ENCODE measurements at places on chromosomes 5 and 9. TPM values are rescaled to one million over a fixed set of nuclear protein-coding genes. Genes with fewer than 3 reads are reported as not detected.
A peak's percentile ranks its signal among the peaks of the same experiment; 100 is the strongest.

- H3K4me1 ChIP-seq, result peaks cover 17% of the 10 kb centered on the region
- no peaks in the 10 kb centered on the region for H3K27me3 ChIP-seq
- no peak overlapping the region for H3K27ac ChIP-seq
- DNase-seq, result no peak
- peaks cover 23% of the 10 kb centered on the region for H3K36me3 ChIP-seq
- H3K4me3 ChIP-seq, result peak overlapping the region; percentile 59
These were observed 667 bp downstream of the FBXO10 start for GRCh38 chr9:37575511-37575914.

DNA sequence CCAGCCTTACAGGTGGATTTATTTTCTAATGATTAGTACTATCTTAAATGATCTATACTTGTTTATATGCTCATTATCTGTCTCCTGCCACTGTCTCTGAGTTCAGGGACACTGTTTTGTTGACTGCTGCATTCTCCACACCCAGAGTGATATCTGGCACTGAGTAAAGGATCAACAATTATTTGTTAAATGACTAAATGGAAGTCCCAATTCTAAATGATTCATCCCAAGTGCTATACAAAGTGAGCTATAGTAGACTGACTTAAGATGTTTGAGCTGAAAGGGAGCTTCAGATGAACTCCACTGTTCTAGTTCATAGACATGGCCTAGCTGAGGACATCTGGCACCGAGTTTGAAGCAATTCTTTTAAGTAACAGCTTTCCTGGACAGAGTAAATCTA, 40.5 kb downstream of the ITGA2 start:
- H3K27ac ChIP-seq, result peak overlapping the region; percentile 2
- no peak for DNase-seq
- H3K4me3 ChIP-seq, result no peak overlapping the region
- H3K36me3 ChIP-seq, result no peaks in the 10 kb centered on the region
- H3K27me3 ChIP-seq, result peaks cover 2% of the 10 kb centered on the region

GRCh38 chr5:351921-352245, 30.4 kb downstream of the AHRR start:
- H3K27ac ChIP-seq, result no peak overlapping the region
- H3K27me3 ChIP-seq, result peaks cover 13% of the 10 kb centered on the region
- peaks cover 20% of the 10 kb centered on the region for H3K36me3 ChIP-seq
- DNase-seq, result no peak
- peaks cover 11% of the 10 kb centered on the region for H3K4me1 ChIP-seq

GRCh38 chr5:34009610-34010009, 1.8 kb upstream of the AMACR start:
- H3K36me3 ChIP-seq, result peaks cover 2% of the 10 kb centered on the region
- DNase-seq, result no peak
- no peaks in the 10 kb centered on the region for H3K27me3 ChIP-seq
- peaks cover 32% of the 10 kb centered on the region for H3K4me1 ChIP-seq

GRCh38 chr5:2207416-2208238, 324.9 kb upstream of the IRX4 start:
- H3K27ac ChIP-seq, result no peak overlapping the region
- no peaks in the 10 kb centered on the region for H3K4me1 ChIP-seq
- no peak overlapping the region for H3K4me3 ChIP-seq
- peak; percentile 14 for DNase-seq
- peaks cover 8% of the 10 kb centered on the region for H3K27me3 ChIP-seq

DNA sequence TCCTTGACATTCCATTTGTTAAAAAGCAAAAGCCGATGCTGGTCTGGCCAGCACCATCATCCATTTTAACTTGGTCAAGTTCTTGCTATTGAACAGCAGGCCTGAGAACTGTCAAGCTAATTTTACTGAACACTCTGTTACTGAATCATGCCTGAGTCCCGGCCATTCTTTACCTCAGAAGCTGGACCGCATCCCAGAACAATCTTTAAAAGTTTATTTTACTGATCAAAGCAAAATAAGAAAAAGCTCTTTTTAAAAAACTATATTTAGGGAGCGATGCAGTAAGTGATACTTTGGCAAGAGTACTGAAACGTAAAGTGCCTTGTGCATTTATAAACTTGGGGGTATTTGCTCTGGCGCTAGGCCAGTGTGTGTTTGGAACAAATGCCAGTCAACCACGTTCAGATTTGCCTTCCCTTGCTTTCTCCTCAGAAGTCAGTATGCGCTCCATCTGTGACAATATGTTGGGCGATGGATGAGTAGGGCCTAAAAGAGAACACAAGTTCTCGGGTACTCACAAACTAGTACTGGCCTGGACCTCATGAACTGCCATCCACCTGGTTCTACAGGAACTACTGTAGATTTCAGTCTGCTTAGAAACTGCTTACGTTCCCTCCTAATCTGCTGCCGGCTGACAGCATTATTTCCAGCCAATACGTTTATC, 161.9 kb downstream of the MAPKAP1 start:
- peaks cover 16% of the 10 kb centered on the region for H3K36me3 ChIP-seq
- DNase-seq, result no peak
- H3K4me3 ChIP-seq, result no peak overlapping the region
- H3K27ac ChIP-seq, result no peak overlapping the region

- H3K27ac ChIP-seq, result no peak overlapping the region
- no peak for DNase-seq
- H3K4me3 ChIP-seq, result no peak overlapping the region
- peaks cover 7% of the 10 kb centered on the region for H3K27me3 ChIP-seq
- peaks cover 7% of the 10 kb centered on the region for H3K4me1 ChIP-seq
These were observed 158.5 kb upstream of the ELL2 start for GRCh38 chr5:96120120-96120519.

- H3K36me3 ChIP-seq, result no peaks in the 10 kb centered on the region
- H3K27ac ChIP-seq, result no peak overlapping the region
- no peak overlapping the region for H3K4me3 ChIP-seq
- no peak for DNase-seq
- peaks cover 2% of the 10 kb centered on the region for H3K27me3 ChIP-seq
- peaks cover 15% of the 10 kb centered on the region for H3K4me1 ChIP-seq
These were observed 14.6 kb downstream of the ZNF618 start for GRCh38 chr9:113890704-113891103.

DNA sequence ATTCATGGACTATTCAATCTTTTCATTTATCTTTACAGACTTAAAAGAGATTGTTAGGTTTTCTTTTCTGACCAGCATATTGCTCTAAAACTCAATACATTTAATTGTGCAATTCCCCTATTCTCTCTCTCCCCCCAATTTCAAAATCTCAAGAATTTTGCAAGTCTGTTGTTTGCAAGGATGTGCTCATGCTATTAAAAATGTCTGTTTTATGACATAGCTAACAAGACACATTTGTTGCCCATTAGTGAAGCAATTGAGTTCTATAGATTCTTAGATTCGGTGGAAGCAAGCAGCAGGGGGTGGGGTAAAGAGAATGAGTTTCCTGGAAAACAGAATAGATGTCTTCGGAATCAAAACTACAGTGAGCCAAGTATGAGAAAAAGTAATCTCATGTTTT, 8.5 kb upstream of the CSNK1A1 start:
- H3K4me1 ChIP-seq, result peaks cover 30% of the 10 kb centered on the region
- H3K4me3 ChIP-seq, result no peak overlapping the region
- DNase-seq, result no peak
- no peak overlapping the region for H3K27ac ChIP-seq
- H3K27me3 ChIP-seq, result no peaks in the 10 kb centered on the region

DNA sequence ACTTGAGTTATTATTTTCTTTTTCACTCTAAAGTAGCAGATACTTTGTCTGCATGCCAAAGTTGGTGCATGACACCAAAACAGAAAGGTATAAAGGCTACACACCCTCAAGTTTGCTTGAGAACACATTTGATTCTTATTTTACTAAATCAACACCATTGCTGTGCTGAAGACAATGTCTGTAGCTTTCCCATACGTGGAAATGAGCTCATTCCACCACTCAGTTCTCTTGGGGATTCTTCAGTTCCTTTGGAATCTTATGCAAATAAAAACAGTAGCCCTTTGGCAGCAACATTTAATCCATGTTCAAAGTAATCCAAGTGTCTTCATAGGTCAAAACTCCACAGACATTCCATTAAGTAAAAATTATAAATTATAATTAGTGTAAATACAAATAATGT, 264.9 kb downstream of the TLE1 start:
- no peaks in the 10 kb centered on the region for H3K4me1 ChIP-seq
- no peak overlapping the region for H3K27ac ChIP-seq
- H3K36me3 ChIP-seq, result no peaks in the 10 kb centered on the region
- no peak overlapping the region for H3K4me3 ChIP-seq
- no peaks in the 10 kb centered on the region for H3K27me3 ChIP-seq
- DNase-seq, result no peak

DNA sequence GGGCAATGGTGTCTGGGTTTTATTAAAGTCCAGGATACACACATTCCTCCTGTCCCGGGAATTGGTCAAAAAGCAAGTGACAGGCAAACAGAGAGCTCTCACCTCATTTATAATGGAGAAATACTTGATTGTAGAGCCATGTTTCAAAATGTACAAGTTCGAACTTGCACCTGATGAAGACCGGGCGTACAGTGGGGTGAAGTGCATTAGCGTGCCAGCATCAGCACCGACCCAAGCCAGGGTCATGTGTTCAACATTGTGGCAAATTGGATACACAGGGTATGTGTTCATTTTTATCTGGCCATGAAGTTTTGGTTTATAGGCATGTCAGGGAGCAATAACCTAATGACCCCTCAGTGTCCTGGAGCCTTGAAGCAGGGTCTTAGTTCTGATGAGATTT, 472.5 kb downstream of the IRX1 start:
- no peaks in the 10 kb centered on the region for H3K4me1 ChIP-seq
- H3K27me3 ChIP-seq, result no peaks in the 10 kb centered on the region
- no peak overlapping the region for H3K27ac ChIP-seq
- no peak overlapping the region for H3K4me3 ChIP-seq

DNA sequence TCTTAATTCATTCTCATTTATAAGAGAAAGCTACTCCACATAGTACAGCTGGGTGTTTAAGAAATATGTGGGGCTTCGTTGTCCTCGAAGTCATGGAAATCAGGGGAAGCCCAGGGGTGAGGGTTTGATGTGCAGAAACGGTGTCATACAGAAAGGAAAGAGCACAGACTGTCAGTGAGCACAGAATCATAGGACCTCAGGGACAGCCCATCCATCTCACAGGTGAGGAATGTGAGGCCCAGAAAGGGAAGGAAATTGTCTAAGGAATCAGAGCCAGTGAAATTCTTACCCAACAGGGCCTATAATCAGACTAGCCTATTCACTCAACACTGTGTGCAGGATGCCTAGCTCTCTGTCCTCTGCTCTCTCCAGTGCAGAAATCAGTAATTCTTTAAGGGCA, 535.6 kb downstream of the SPOCK1 start:
- H3K36me3 ChIP-seq, result no peaks in the 10 kb centered on the region
- no peaks in the 10 kb centered on the region for H3K4me1 ChIP-seq
- H3K27ac ChIP-seq, result no peak overlapping the region
- DNase-seq, result no peak

GRCh38 chr9:91500509-91501014, 76.9 kb upstream of the NFIL3 start:
- no peak overlapping the region for H3K4me3 ChIP-seq
- H3K36me3 ChIP-seq, result no peaks in the 10 kb centered on the region
- H3K27ac ChIP-seq, result no peak overlapping the region
- peaks cover 3% of the 10 kb centered on the region for H3K4me1 ChIP-seq
- peak; percentile 43 for DNase-seq
- H3K27me3 ChIP-seq, result peaks cover 6% of the 10 kb centered on the region

DNA sequence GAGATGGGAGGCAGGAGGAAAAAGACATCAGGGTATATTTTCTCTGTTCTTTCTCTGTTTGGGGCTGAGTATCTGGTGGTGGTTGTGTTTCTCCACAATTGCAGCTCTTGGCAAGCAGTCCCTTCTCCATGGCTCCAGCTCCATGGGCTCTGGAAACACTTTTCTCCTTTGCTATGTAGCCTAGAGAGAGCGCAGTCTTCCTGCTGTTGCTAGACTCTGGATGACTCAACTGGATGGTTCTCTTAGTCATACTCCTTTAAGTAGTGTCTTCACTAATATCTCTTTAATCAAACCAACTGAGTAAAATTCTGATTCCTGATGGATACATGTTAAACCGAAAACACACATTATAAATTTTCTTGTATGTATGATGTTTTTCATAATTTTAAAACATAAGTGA, 3.3 kb upstream of the PLGRKT start:
- peak; percentile 23 for DNase-seq
- H3K36me3 ChIP-seq, result peaks cover 10% of the 10 kb centered on the region
- no peak overlapping the region for H3K4me3 ChIP-seq
- H3K4me1 ChIP-seq, result peaks cover 59% of the 10 kb centered on the region
- peak overlapping the region; percentile 77 for H3K27ac ChIP-seq

GRCh38 chr9:91131433-91131839, 230.3 kb downstream of the AUH start:
- peaks cover 2% of the 10 kb centered on the region for H3K36me3 ChIP-seq
- H3K4me3 ChIP-seq, result peak overlapping the region; percentile 3
- H3K27ac ChIP-seq, result peak overlapping the region; percentile 94
- H3K27me3 ChIP-seq, result no peaks in the 10 kb centered on the region
- peaks cover 29% of the 10 kb centered on the region for H3K4me1 ChIP-seq
- peak; percentile 91 for DNase-seq

GRCh38 chr5:176387384-176387925, 943 bp downstream of the NOP16 start:
- no peak for DNase-seq
- peak overlapping the region; percentile 95 for H3K4me3 ChIP-seq
- peaks cover 63% of the 10 kb centered on the region for H3K36me3 ChIP-seq
- no peaks in the 10 kb centered on the region for H3K27me3 ChIP-seq

- H3K27me3 ChIP-seq, result peaks cover 8% of the 10 kb centered on the region
- no peaks in the 10 kb centered on the region for H3K4me1 ChIP-seq
- H3K4me3 ChIP-seq, result no peak overlapping the region
- no peak overlapping the region for H3K27ac ChIP-seq
- H3K36me3 ChIP-seq, result no peaks in the 10 kb centered on the region
These were observed 118.6 kb upstream of the MAST4 start for GRCh38 chr5:66477596-66477995.

- no peaks in the 10 kb centered on the region for H3K4me1 ChIP-seq
- H3K27ac ChIP-seq, result no peak overlapping the region
- no peak overlapping the region for H3K4me3 ChIP-seq
- H3K27me3 ChIP-seq, result no peaks in the 10 kb centered on the region
These were observed 564.3 kb downstream of the ZNF608 start for GRCh38 chr5:124182133-124182532.

DNA sequence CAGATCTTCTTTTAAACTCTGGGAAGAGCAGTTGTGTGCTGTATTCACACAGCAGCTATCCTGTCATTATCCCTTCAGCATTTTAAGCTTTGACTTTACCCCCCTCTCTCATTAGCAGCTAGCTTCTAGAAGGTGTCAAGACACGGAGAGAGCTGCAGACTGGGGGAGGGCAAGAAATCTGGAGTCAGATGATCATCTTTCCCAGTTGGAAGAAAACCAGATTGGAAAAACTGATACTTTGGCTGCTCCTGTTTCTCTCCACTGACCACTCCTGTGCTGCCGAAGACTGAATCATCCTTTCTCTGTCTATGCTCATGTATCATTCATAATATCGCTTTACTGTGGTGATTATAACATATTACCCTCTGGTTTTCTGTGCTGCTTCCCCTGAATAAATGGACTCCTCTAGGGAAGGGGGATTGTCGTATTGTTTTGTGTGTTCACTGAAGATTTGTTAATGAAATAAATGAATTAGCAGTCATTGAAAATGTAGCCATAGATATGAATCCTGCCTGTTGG, 75.1 kb downstream of the SH3GL2 start:
- no peaks in the 10 kb centered on the region for H3K36me3 ChIP-seq
- no peak overlapping the region for H3K4me3 ChIP-seq
- no peaks in the 10 kb centered on the region for H3K27me3 ChIP-seq

Gene STK10
- 83.1 TPM for total RNA-seq

Gene PALM2AKAP2
- 0.39 TPM for total RNA-seq

Gene C5orf34
- 16.8 TPM for total RNA-seq

Gene C5orf58
- total RNA-seq, result not detected

Gene OLFM1
- not detected for total RNA-seq

Gene LECT2
- total RNA-seq, result not detected

Gene CFAP157
- not detected for total RNA-seq

Gene LCN15
- not detected for total RNA-seq

Gene CLIC3
- total RNA-seq, result not detected

Gene SLC9A3
- total RNA-seq, result 2.1 TPM

Gene SUSD3
- total RNA-seq, result 57.9 TPM

Gene PKD2L2
- total RNA-seq, result not detected
